RWPE1 (cell line): ENCODE measurements at places on chromosomes 6 and 20.

GRCh38 chr6:96613291-96613999 is 50.5 kb downstream of the FHL5 start:
- no peak for DNase-seq

- peak; percentile 78 for DNase-seq
Measured at GRCh38 chr6:89940225-89941027, 46.2 kb downstream of the GJA10 start.

GRCh38 chr6:39007575-39007974 is 41.0 kb upstream of the GLP1R start:
- no peak for DNase-seq

DNA sequence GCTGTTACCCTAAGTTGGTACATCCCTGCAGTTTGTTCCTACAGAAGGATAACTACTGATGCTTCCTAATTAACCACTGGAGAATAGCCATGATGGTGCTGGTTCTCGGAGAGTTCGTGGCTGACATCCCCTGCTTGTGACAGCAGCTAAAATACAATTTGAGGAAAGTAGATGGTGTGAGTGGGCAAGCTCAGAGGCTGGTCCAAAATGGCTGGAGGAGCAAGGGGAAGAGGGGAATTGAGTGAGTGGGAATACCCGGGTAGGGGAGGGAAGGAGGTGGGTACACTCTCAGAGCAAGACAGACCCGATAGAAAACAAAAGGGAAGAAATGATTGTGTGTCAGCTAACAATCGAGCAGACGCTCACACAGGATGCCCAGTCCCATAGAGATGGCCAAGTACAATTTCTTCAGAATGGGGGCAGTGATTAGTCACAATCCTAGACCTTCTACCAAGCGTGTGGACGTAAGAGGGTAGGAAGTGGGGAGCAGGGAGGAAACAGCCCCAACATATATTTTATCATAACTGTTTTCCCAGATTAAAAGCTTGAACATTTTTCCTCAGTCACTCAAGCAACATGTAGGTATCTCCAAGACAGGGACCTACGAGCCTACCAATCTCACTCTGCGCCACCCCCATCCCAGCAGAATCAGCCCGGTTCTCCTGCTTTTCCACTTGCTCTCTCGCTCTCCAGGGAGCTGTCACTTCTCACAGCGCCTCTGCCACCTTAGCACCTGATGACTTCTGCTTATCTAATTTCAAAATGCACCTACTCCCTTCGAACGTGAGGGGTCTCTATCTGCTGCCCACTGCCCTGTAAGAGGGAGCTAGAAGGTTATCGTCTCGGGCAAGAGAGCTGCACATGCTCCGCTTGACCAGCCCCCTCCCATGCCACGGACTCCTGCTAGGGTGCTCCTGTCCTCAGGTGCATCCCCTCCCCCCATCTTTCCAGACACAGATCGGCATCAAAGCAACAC is 26.2 kb downstream of the RIPOR2 start:
- no peak for DNase-seq

GRCh38 chr6:102488729-102489128 is 1095.2 kb downstream of the GRIK2 start:
- peak; percentile 13 for DNase-seq

GRCh38 chr20:59333951-59334350 is 33.5 kb downstream of the EDN3 start:
- no peak for DNase-seq

DNA sequence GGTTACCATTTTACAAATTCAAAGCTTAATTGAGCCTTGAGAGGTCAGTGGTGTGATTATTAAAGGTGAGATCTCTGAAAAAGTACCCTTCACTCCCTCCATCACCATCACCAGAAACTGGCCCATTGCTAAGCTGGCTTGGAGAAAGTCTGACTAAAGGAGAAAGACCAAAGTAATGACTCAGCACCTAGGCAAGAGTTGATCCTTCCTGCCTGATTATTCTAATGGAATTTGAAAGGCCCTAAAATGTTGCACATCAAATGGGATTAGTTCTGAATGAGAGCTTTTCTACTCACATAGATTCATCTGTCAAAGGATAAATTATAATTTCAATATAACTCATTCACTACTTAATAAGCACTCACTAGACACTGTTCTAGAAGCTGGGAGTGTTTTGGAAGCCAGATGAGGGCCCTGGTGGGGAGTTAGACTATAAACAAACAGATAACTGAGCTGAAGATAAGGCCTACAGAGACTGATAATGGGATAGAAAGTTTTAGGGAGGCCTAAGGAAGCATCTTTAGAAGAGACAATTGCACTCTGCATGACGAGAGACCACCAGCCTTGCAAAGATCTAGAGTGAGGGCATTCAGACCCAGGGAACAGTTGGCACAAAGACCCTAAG is 366.7 kb downstream of the SYNE1 start:
- no peak for DNase-seq

DNA sequence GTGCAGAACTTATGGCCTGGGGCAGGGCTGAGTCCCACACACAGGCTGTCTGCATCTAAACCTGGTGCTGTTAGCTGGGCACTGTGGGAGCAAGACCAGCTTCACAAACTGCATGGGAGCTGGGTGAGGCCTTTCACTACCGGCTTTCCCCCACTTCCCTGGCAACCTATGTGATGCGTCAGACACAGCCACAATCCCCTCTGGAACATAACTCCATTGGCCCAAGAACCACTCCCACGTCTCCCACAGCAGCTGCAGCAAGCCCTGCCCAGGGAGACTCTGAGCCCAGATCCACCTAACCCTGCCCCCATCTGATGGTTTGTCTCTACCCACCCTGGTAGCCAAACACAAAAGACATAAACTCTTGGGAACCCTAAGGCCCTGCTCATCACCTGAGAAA is 9.3 kb downstream of the WDR27 start:
- DNase-seq: no peak

GRCh38 chr6:165383323-165383722 is 73.9 kb upstream of the C6orf118 start:
- DNase-seq: no peak

- DNase-seq: no peak
Measured at GRCh38 chr6:122647765-122648164, 37.6 kb downstream of the PKIB start.

DNA sequence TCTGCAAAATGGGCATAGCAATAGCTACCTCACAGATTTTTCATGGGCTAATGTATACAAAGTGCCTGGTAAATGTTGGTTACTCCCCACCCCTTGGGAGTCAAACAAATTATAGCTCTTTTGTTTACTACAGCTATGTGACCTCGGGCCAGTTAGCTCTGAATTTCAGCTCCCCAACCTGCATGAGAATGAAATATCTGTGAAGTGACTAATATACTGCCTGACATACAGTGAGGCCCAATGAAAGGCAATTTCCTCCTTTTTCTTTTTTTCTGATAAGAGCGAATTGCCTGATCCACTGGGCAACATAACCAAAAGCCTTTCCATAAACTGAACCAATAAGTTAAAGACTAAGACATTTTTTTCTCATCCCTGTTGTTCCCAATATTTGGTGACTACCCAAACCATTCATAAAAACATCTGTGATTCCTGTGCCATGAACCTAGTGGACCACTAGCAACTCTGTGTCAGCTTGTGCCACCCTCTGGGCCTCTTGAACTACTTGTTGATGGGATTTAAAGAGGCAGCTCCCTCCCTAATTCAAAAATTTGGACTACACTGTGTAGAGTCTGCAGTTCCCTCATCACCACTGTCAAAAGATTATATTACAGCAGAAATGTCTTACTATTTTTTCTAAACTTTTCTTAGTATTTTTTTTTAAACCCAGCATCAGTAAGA is 91.9 kb upstream of the TMEM30A start:
- peak; percentile 11 for DNase-seq

DNA sequence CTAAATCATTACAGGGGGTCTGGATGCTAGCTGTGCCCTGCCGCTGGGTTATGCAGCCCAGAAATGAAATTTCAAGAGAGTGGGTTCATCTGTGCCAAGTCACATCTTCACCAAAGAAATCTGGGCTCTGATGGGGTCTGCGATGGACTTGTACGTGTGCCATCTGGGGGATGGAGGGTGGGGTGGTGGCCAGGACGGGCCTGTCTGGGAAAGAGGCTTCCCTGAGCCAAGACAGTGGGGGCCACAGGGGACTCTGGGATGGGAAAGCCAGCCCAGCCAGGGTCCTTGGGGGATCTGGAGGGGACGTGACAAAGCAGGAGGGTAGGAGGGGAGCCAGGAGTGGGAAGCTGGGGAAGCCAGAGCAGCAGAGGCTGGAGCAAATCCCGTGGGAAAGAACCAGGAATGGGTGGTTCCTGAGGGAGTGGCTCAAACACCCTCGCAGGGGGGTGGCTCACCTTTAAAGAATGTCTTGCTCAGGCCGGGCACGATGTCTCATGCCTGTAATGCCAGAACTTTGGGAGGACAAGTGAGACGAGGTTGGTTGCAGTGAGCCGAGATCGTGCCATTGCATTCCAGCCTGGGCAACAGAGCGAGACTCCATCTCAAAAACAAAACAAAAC is 36.3 kb upstream of the SULF2 start:
- DNase-seq: peak; percentile 96

DNA sequence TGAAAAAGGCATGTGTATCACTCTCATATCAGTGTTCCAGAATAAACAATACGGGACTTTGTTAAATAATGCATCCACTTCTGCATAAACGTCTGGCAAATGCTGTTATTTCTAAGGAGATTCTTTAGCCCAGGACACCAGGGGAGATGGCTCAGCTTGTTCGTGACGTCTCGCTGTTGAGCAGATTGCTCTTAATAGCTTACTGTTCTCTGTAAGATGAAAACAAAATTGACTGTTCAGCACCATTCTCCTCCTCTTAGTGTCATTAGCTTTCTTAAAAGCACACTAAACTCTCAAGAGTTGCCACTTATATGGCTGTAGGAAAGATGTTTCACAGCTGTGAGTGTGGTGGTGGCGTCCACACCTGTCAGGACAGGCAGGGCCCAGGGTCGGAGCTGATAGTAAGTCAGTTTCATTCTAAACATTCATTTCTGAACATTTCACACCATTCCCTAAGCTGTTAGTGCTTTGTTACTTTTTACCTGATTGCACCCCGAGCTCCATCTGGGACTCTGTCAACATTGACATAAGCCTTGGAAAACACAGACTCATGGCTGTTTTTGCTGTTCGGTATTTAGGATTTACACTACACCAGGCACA is 132.1 kb downstream of the ZDHHC14 start:
- no peak for DNase-seq

DNA sequence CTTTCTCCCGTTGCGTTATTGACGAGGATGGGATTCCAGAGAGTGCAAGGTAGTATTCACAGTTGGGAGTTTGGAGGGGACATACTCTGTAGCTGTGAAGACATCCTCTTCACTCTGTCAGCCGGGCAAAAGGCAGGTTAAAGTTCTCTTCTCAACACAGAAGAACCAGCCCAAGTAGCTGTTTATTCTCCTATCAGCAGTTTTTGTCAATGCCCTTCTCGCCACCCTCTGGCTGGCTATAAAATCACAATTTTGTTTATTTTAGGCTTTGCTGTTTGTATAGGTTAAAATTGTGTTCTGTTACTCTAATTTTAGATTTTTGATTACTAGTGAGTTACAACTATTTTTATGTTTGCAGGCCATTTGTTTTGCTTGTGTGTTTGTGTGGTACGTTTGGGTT is 37.9 kb upstream of the MAS1 start:
- peak; percentile 30 for DNase-seq

- DNase-seq: no peak
Measured at GRCh38 chr6:122116835-122117627, 282.4 kb upstream of the HSF2 start.

DNA sequence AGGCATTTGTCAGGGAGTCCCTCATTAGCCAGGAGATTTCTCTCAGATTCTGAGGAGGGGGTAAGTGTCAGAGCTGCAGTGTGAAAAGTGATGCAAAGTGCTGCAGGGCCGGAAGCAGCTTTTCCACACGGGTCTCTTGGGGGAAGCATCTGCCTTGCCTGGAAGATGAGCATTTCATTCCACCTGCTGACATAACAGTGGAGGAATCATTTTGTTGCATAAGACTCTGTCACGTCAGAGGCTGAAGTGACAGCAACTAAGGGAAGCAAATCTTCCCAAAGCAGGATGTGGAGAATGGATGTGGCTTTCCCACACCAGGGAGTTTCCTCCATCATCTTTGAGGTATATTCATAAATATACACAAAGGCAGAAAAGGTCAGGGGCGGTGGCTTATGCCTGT is 22.8 kb downstream of the DCBLD1 start:
- no peak for DNase-seq

GRCh38 chr20:60266177-60266823 is 308.1 kb downstream of the CDH26 start:
- no peak for DNase-seq

- no peak for DNase-seq
Measured at GRCh38 chr20:61848851-61849250, 216.8 kb downstream of the TAF4 start.

DNA sequence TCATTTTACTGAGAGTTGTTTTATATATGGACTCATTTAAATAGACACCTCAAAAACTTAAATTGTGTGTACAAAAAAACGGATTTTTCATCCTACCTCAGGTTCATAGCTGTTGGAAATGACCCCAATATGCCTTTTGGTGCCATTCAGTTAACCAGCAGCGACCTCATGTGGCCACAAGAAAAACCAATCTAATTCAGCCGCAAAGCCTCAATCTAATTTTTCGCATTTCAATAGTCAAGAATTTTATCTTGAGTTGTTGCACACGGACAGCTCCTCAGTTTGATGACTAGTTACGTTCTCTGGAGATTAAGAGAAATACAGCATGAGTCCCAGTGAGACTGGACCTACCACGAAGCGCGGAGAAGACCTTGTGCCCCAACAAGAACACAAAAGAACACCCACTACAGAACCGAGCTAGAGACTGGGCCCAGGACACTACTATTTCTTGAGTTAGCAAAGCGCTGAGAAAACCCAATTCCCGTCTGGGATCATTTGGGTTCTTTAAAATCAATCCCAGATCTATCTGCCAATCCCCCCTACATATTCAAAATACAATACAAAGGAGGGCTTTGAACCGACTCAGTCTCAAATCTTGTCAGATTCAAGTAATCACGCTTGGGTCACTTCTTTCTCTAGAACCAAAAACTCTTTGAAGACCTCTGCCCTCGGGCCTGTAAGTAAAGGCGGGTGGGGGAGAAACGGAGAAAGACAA is 1.1 kb downstream of the TCP11 start:
- peak; percentile 47 for DNase-seq

DNA sequence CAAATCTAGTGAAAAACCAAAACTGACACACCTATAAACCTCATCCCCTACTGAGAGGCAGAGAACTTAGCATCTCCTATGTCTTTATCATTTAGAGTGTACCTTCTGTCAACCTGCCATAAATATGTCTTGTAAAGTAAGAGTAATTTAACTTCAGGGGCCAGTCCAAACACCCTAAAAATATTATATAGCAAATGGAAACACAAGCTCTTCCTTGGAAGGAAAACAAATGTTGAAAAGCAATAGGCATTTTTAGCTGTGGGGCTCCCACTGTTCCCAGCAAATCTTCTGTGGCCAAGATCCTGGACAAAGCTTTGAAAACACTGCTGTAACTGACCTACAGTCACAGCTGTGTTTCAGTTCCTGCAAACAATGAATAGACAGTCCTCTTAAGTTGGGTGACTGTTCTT is 140.0 kb upstream of the RNF217 start:
- no peak for DNase-seq

DNA sequence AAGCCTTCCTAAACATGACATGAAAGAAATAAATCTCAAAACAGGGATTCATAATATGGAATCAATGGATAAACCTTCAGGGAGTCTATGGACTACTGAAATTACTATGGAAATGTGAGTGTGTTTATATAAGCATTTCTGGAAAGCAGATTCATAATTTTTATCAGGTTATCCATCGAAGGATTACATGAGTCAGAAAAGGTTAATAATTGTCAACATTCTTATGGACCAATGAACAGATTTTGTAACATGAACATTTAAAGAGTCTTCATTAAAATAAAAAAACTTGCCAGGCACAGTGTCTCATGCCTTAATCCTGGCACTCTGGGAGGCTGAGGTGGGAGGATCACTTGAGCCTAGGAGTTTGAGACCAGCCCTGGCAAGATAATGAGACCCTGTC is 84.8 kb downstream of the AHI1 start:
- no peak for DNase-seq
